ENCODE measurements at places on chromosomes 2 and 18.

DNA sequence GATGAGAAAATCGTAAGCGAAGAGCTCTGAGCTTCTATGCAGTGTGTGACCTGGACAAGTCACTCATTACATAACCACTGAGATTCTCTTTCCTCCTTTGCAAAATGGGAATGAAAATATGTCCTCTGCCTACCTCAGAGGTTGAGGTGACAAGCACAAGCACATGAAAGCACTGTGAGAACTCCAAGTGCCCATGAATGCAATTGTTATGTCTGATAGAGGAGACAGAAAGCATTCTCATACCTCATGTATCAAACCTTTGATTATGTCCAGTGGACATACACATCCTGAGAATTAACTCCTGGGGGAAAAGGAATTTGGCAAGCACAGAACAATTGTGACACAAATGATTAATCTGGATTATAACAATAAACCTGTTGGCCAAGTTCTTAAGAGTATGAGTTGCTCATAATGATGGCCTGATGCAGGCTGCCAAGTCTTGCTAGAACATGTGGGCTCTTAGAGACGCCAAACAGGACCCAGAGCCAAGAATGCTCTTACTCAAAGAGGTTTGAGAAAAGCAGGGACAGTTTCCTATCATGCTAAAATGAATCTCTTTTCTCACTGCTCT lies 8.5 kb upstream of the RMDN2 start:
- DNase-seq, result no peak

DNA sequence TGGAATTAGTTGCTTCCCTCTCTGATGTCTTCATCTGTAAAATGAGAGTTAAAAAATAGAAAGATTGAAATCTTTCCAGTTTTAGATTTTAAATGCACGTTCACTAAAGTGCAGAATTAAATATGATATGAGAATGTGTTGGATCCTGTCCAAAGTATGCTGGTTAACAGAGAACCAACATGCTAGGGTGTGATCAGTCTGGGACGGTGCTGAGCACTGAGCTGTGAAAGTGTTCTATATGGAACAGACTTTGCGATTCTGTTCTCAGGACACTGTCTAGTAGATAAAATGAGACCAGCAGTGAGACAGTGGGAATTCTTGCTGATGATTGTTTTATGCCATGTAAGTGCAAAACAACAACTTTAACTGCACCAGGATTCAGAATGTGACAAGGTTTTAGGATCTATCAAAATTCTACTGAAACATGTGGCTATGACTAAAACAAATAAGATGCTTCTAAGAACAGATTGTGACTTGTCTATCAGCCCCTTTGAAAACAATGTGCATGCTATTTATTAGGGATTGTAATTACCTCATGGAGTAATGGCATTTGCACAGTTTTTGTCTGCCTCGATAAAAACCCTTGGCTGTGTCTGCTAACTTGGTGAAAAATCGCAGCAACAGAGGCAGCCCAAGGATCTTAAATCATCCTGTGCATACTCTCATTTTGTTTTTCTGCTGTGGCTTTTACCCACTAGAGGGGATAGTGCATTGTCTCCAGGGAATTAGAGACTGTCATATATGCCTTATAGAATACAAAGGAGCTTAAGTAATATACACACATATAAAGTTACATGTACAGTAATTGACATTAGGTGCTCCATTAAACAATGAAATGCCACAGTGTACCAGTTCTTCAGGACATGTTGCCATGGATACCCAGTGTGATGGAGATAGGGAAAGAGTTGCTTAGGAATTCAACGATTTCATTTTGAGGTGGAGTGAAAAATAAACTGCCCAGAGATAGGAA lies 55.1 kb downstream of the MAP3K20 start:
- DNase-seq, result no peak

GRCh38 chr18:51251625-51252024 lies 54.1 kb upstream of the MEX3C start:
- DNase-seq, result peak; percentile 21

DNA sequence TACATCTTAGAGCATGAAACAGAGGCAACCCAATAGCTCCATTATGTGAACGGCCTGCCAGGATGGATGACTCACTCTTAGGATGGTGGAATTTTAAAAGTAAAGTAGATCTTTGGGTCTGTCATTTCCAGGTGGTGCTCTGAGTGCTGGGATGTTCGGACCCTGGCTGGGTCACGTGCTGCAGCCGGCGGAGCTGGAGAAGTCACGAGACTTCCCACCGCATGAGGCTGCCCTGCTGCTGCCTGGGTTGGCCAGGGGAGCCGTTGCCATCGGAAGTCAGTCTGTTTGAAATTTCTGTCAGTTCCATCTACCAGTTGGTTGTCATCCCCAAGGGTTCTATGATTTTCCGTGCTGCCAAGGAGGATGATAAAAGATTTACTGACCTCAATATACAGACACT lies 93.3 kb upstream of the ALKAL2 start:
- no peak for DNase-seq
